ENCODE measurements at places on chromosomes 13 and 19.

DNA sequence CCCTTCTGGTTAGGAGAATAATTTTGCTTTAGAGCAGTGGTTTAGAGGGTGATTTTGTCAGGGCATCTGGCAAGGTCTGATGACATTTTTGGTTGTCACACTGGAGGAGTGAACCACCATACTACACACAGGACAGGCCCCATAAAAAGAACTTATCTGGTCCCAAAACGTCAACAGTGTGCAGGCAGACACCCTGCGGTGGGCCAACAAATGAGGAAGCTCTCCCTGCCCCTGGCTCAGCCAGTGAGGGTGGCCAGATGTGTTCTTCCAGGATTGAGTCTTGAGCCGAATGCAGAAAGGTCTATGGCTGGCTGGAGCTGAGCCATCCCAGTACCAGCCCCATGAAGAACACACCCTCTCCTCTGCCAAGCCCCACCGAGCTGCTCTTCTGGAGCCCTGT lies 149.2 kb downstream of the MIPEP start:
- no peak for DNase-seq

GRCh38 chr19:38953677-38954076 lies 21.9 kb downstream of the FBXO17 start:
- no peak for DNase-seq

GRCh38 chr13:94515374-94515773 lies 35.9 kb upstream of the DCT start:
- no peak for DNase-seq

DNA sequence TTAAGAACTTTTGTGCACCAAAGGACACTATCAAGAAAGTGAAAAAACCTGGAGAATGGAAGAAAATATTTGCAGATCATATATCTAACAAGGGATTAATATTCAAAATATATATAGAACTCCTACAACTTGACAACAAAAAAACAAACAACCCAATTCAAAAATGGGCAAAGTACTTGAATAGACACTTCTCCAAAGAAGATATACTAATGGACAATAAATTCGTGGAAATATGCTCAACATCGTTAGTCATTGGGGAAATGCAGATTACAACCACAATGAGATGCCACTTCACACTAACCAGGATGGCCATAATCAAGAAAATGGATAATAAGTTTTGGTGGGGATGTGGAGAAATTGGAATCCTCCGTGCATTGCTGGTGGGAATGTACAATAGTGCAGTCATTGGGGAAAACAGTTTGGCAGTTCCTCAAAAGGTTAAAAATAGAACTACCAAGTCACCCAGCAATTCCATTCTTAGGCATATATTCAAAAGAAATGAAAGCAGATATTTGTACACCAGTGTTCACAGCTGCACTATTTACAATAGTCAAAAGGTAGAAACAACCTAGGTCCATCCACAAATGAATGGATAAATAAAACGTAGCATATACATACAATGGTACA lies 2.2 kb upstream of the LSR start:
- DNase-seq: no peak

DNA sequence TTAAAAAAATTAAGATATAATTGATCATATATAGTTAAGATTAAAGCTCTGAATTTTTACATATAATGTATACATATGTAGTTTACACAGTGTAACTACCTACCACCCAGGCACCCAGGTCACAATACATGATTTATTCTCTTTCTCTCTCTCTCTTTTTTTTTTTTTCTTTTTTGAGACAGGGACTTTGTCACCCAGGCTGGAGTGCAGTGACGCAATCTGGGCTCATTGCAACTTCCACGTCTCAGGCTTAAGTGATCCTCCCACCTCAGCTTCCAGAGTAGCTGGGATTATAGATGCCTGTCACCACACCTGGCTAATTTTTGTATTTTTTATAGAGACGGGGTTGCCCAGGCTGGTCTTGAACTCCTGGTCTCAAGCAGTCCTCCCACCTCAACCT lies 18.8 kb upstream of the CLASRP start:
- DNase-seq: no peak

GRCh38 chr13:60491531-60491930 lies 94.5 kb downstream of the TDRD3 start:
- no peak for DNase-seq

GRCh38 chr13:52787235-52787634 lies 47.6 kb upstream of the CNMD start:
- DNase-seq: no peak

- DNase-seq: no peak
Observed at GRCh38 chr19:21838646-21839045, 2.7 kb upstream of the ZNF43 start.

DNA sequence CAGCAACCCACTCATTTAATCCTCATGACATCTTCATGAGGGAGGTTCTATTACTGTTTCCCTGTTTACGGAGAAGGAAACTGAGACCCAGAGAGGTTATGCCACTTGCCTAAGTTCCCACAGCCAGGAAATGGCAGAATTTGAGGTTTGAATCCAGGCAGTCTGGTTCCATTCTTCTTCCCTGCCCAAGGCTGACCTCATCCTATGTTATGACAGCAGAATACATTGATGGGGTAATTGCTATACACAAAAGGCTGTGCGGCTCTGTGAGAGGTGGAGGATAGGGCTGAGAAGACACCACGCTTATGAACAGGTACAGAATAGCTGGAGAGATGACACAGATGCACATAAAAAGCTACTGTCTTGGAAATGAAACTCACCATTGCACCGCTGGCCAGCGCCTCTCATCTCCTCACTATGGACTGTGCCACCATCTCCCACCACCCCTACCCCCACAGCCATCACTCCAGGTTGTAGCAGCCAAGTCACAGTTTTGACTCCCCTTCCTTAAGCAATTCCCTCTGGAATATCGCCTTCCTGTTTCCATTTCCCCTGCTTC lies 11.5 kb downstream of the MAG start:
- DNase-seq: no peak

DNA sequence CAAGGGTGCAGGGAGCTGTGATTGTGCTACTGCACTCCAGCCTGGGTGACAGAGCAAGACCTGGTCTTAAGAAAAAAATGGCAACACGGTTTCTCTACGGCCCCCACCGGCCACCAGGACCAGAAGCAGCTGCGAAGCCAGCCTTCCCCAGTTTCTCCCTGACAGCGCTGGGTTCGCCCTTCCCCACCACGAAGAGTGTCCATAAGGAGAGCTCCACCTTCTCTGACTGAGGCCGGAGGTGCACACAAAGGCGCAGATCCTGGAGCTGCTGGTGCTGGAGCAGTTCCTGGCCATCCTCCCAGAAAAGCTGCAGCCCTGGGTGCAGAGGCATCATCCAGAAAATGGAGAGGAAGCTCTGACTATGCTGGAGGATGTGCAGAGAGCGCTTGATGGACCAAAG lies 52.2 kb upstream of the ZNF599 start:
- no peak for DNase-seq

DNA sequence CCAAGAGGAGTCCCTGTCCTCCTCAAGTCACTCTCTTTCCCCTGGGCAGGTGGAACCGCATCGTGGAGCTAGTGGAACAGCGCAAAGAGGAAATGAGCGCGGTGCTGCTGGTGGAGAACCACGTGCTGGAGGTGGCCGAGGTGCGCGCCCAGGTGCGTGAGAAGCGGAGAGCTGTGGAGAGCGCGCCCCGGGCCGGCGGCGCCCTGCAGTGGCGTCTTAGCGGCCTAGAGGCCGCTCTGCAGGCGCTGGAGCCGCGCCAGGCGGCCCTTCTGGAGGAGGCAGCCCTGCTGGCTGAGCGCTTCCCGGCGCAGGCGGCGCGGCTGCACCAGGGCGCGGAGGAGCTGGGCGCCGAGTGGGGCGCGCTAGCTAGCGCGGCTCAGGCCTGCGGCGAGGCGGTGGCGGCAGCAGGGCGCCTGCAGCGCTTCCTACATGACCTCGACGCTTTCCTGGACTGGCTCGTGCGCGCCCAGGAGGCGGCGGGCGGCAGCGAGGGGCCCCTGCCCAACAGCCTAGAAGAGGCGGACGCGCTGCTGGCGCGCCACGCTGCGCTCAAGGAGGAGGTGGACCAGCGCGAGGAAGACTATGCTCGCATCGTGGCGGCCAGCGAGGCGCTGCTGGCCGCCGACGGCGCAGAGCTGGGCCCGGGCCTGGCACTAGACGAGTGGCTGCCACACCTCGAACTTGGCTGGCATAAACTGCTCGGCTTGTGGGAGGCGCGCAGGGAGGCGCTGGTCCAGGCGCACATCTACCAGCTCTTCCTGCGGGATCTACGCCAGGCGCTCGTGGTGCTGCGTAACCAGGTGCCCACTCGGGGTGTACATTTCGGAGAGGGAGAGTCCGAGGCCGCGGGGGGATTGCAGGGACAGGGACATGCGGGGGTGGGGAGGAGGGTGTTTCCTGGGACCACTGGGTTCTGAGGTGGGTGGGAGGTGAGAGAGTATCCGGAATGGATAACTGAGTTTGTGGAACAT lies 52.8 kb downstream of the SPTBN4 start:
- DNase-seq: no peak

DNA sequence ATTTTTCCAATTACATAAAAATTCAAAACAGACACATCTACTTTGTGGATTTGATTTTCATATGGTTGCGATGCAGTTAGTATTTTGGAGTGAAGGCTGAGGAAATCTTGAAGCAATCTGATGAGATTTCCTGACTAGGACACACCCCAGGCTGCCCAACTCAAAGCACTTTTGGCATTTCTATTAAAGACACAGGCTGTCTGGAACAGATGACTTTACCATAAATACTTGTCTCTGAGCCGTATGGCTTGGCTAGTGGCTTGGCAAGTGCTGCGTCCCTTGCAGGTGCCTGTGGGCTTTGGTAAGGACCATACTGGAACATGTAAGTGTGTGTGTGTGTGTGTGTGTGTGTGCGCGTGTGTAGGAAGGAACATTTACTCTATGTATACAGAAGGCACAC lies 218.8 kb downstream of the FGF9 start:
- no peak for DNase-seq

DNA sequence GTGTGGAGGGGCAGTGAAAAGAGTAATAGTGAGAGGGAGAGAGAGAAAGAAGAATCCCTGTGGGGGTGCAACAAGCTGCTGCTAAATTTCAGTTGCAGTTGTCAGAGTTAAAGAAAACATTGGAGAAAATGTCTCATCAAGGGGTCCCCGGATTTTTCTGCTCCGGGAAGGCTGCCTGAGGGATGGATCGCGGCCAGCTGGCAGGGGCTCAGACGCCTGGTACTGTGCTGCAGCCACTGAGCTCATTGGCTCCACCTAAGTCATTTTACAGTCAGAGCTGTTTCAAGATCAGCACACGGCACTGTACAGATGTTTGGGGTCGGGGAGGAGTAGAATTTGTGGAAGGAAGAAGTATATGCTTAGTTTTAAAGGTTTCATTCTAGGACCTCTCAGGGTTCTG lies 106.2 kb downstream of the SHISA2 start:
- no peak for DNase-seq

GRCh38 chr13:20566468-20566897 lies 474 bp upstream of the IFT88 start:
- DNase-seq: peak; percentile 54

DNA sequence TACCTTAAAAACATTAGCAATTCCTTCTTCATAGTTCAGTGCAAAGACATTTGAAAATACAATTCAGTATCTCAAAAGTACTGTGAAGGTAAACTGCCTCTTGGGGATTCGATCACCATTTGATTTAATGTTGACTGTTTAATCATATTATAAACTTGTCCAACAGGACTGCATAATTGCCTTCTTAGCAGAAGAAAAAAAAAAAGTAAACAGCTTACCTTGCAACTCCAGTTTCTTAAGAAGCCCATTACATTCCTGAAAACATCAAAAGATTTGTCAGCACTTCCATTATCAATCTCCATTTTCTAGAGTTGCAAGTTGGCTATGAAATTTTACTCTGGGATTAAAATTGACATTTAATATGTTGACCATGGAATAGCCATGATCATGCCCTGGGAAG lies 1154.6 kb downstream of the OLFM4 start:
- DNase-seq: no peak

DNA sequence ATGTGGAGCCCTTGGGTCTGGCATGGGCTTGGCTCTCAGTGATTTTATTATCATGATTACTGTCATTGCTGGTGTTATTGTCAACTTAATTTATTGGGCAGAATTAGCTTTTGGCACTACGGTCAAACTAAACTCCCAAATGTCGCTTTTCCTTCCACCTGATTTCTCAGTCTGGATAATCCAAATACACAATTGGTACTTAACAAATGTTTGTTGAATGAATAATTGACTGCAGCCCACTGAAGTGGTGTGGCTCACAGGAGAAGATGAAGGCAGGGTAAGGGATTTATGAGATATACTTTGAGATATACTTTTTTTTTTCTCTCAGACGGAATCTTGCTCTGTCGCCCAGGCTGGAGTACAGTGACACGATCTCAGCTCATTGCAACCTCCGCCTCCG lies 1.5 kb downstream of the COLGALT1 start:
- DNase-seq: no peak

DNA sequence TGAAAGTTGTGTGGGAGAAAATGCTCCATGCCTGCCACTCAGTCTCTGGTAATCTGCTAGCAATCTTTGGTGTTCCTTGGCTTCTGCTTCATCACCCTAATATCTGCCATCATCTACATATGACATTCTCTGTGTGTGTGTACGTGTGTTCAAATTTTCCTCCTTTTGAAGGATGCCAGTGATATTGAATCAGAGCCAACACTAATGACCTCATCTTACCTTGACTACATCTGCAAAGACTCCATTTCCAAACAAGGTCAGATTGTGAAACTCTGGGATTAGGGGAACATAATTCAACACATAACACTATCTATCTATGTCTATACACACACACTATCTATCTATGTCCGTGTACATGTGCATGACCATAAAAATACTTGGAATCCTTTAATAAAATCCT lies 81.4 kb upstream of the IRS2 start:
- no peak for DNase-seq

DNA sequence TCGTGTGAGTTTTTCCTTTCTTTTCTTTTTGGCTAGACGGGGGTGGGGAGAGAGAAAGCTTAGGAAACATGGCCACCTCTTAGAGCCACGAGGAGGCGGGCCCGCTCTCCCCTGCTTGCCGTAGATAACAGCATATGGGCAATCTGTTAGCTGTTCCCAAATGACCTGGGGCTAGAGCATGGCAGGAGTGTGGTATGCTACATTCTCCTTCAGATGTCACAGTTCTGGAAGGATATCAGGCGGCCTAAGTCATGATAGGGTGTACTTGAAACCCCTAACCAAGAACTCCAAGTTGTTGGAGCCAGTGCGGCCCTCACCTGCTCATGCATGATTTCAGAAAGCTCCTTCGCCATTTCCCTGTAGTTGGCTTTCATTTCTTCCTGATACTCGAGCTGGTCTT lies 44.3 kb upstream of the SLC15A1 start:
- DNase-seq: no peak

- no peak for DNase-seq
Observed at GRCh38 chr13:39245688-39246087, 207.4 kb downstream of the NHLRC3 start.

Measured in stromal cell of bone marrow (primary cell).